ENCODE measurements at places on chromosomes 1 and 21.

DNA sequence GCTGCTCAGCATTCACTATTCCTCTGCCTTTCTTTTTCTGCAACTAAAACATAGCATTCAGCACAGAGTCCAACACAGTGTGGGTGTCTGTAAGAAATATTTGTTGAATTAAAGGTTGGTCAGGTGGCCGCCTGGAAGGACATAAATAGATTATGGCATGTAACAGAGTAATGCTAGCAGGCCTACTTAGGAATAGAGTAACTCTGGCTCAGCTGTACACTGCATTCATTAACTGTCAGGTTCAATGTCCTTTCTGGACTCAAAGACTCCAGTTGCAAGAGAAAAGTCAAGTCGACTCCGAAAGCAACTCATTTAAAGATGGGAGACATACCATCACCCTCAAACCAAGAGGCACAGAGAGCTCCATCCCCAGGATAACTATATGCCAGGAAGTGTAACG lies 116.0 kb downstream of the LMX1A start:
- no peak for DNase-seq

DNA sequence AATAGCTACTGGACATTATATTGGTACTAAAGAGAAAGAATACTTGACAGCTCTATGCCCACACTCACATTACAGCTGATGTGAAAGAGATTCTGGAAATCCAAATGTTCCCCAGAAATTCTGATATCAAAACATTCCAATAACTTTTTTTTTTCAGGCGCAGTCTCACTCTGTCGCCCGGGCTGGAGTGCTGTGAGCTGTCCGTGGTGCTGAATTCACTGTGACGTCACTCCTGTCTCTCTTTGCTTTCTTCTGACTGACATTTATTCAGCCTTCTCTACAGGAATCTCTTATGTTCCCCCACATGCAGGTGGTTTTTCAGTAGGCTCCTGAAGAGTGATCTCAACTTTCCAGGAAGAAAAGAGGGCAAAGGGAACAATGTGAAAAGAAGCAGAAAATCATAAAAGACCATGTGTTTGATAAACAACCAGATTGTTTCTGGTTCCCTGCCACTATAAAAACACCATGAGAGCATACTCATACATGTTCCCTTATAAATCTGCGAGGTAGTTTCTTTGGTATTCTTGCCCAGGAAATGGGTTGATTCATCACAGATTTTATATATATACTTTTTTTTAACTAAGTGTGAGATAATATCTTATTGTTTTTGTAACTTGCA lies 6.2 kb downstream of the S100A7A start:
- DNase-seq, result no peak

DNA sequence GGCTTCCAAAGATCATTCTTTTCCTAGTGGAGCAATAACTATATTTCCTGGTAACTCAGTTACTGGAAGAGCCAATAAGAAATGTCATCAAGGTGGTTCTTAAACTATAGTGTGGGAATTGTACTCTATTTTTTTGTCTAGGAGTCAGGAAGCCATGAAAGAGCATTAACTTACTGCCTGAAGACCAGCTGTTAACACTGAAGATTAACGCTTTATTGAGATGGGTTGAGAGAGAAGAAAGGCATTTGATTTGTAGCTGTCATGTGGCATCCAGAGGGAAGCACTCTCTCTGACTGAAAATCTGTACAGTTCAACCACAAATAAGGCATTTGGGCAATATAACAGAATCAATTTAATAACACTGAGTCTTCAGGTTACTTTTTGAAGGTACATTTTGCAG lies 76.0 kb downstream of the DNM3 start:
- no peak for DNase-seq

DNA sequence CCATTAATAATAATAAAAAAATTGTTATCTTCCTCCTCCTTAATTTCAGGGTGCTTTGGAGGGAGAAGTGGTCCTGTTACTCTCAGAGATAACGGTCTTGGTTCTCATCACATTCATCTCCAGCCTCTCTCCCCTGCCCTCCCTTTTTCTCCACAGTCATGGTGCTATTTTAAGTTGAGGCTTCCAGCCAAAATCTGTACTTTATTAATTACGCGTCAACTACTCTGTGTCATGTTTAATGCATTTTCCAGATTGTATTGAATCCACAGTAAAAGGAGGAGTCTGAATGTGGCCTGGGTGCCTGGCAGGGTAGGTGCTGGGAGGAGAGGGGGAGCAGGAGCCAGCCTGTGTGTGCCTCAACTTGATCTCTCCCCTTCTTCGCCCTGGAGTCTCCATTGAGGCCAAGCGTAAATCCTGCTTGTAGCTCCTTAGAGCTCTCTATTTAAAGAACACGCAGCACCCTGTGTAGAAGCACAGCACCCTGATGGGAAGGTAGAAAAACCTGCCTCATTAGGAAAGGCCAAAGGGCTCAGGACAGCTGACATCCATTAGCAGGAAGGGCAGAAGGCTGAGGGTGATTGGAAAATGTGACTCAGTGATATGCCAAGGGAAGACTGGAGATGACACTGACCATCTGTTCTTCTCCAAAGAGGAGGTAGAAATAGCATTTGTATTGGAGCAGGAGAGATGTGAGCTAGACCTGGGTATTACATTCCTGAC lies 82.4 kb downstream of the PLXNA2 start:
- DNase-seq, result no peak

DNA sequence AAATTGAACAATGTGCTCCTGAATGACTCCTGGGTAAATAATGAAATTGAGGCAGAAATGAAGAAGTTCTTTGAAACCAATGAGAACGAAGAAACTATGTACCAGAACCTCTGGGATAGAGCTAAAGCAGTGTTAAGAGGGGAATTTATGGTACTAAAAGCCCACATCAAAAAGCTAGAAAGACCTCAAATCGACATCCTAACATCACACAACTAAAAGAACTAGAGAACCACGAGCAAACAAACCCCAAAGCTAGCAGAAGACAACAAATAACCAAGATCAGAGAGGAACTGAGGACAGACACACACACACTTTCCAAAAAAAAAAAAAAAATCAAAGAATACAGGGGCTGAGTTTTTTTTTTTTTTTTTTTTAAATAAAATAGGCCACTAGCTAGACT lies 564.2 kb downstream of the SMYD3 start:
- no peak for DNase-seq

DNA sequence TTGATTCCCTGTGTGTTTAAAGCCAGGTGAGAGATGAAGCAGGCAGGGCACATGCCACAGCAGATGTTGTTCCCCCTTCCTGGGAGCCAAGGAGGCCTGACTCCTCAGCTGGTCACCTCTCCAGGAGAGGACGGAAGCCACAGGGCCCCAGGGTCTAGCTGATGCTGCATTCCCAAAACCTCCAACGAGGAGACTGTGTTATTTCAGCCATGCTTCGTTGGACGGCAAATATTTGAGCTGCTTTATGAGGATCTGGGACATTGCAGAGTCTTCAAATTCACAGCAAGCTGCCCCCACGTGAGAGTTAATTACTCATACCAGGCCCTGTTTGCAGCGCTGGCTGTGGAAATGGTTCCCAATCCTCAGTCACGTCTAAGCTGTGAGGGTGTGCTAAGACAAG lies 85.3 kb downstream of the CDC7 start:
- no peak for DNase-seq

DNA sequence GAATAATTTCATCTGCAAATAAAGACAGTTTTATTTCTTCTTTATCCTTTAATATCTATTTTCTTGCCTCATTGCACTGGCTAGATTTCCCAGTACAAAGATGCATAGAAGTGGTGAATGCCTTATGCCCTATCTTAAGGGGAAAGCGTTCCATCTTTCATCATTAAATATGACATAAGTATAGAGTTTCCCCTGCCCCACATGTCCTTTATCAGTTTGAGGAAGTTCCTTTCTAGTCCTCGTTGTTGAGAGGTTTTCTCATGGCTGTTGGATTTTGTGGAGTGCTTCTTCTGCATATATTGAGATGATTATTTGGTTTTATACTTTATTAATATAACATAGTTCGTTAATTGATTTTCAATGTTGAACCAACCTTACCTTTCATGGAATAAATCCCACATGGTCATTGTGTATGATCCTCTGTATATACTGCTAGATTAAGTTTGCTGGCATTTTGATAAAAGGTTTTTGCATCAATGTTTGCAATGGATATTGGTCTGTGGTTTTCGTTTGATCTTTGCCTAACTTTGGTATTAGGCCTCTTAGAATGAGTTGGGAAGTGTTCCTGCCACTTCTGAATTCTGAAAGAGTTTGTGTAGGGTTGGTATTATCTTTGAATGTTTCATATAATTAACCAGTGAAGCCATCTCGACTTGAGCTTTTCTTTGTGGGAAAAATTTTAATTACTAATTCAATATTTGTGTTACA lies 15.6 kb downstream of the PRKACB start:
- DNase-seq, result no peak

DNA sequence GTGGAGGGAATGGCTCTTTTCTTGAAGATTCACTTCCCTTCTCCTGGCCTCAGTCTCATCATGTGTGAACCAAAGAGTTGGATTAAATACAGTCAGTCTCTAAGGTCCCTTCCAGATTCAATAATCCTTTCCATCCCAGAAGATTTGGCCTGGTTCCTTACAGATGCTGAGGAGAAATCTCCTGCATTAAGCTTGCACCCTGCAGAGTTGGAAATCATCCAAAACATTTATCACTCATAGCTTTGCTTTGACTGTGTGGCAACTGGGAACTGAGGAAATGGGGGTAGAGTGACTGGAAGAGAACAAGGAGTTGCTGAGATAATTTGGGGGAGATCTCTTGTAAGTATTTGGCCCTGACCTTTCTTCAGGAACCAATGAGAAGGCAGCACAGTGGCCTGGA lies 220.5 kb upstream of the SGIP1 start:
- DNase-seq, result no peak

GRCh38 chr1:35294809-35295208 lies 26.3 kb downstream of the ZMYM4 start:
- no peak for DNase-seq

- DNase-seq, result no peak
These were observed 690.5 kb upstream of the NR5A2 start for GRCh38 chr1:199336745-199337640.

DNA sequence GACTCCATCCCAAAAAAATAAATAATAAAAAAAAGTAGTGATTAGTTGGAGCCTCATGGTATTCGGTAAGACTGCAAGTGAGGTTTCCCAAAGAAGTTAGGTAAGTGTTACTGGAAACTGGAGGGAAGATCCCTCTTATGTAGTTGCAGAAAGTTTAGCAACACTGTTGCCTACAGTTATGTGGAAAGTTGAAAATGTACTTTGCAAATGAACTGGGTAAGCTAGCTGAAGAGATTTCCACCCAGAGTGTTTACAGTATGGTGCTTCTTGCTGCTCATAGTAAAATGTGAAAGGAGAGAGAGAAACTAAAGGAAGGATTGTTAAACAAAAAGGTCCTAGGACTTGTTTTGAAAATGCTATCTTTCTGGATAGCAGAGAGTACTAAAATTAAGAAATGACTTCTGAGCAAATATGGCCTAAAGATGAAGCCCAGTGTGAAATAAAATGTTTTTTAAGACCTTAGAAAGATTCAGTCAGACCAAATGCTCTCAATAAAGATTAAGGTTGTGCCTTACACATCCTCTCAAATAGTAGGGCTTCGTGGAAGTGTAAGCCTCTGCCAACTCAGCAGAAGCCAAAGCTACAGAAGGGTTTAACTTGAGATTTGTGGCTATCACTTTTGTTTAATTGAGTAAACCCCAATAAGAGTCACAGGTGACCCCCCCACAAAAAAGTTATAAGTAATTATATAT lies 31.5 kb downstream of the RPS6KC1 start:
- no peak for DNase-seq

- no peak for DNase-seq
These were observed 310.6 kb downstream of the LRRC7 start for GRCh38 chr1:69878338-69878737.

GRCh38 chr1:173342736-173343135 lies 134.4 kb upstream of the PRDX6 start:
- DNase-seq, result no peak

DNA sequence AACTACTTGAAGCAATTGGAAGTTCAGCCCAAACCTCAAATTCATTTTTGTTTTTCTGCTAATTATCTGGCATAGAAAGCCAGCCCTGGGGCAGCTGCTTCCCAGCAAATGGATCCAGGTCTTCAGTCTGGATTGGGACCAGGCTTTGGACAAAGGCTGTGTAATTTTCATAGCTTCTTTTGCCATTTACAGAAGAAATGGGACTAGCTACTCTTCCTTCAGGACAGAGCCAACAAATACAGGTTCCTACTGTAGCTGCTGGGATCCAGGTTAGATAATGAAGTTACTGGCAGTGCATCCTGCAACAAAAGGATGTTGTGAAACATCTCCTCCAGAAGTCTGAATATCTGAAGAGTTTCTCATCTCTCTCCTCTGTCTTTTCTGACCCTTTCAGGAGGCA lies 171.5 kb upstream of the CAMK1G start:
- no peak for DNase-seq

- no peak for DNase-seq
These were observed 1.8 kb downstream of the TMEM81 start for GRCh38 chr1:205082431-205082830.

DNA sequence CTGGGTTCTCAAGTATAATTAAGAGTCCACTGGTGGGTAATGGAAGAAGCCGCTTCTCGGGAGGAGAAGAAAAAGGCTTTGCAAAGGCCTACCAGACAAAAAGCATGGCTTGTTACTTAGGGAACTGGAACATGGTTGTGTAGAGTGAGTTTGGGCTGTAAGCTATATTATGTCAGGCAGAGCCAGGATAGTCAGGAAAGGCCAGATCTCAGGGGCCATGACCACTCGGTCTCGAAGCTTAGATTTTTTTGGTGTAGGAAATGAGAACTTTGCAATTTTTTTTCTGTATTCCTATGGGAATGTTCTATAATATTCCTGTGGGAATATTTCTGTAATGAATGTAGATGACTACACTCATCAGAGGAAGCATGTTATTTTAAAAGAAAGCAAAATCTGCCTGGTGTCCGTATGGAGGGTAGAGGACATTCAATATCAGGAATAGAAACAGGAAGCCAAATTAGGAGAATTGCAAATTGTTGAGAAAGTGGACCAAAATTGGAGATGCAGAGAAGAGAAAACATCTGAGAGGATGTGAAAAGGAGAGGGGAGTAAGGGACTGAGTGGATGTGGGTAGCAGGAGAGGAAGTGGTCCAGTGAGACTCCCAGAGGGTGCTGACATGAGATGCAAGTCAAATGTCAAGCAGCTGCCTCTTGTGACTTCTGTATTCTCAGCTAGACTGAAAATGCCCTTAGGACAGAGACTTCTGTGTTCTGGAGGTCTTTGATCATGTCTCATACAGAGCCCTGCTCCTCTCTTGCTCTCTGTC lies 45.2 kb upstream of the HAO2 start:
- no peak for DNase-seq

- no peak for DNase-seq
These were observed 7.6 kb downstream of the RPL5 start for GRCh38 chr1:92839442-92839841.
